ENCODE measurements at places on chromosomes 2 and 18.

DNA sequence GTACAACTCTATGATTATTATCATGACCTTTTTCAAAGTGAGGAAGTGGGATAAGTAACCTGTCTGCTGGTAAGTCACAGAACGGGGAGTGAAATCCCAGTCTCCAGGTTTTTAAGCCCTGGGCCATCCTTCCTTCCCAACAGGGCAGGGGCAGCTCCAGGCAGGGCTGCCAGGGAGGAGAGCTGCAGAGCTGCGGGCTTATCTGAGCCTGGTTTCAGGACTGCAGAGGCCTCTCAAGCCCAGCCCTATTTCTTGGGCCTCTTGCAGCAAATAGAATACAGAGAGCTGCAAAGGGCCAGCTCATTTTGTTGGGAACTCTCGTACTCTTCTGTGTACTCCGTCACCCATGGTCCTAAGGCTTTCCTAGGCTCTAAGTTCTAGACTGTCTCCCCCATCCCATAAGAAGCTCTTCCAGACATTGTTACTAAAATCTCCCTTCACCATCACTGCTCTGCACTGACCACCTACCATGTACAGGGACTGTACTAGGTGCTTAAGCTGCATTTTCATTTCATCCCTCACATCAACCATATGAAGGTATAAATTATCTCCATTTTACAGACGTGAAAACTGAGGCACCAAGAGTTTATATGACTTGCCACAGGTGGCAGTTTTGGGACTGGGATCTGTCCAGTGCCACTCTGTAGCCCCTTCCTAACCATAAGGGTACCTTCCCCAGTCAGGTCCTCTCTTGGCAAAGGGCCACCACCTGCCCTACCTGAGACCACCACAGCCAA lies 3.1 kb downstream of the RAB11FIP5 start:
- DNase-seq: no peak

- no peak for DNase-seq
Observed at GRCh38 chr18:36185157-36185556, 2.1 kb upstream of the MOCOS start.

- no peak for DNase-seq
Observed at GRCh38 chr2:38945911-38946310, 56.2 kb downstream of the ARHGEF33 start.

DNA sequence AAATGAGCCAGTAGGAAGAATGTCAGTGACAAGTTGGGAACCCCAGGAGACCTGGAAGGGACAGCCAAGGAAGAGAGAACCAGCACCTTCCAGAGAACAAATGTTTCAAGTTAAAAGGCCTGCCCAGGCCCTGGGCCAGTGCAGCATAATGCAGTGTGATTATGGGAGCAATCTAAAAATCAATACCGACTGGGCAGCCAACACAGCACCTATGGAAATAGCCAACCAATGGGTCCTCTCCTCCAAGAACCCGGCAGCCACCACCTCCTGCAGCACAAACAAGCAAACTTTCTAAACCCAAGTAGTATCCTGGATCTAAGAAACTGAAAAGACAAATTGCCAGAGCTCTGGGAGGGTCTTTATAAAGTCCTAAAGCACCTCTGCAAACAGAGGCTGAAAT lies 71.7 kb downstream of the CLHC1 start:
- no peak for DNase-seq

DNA sequence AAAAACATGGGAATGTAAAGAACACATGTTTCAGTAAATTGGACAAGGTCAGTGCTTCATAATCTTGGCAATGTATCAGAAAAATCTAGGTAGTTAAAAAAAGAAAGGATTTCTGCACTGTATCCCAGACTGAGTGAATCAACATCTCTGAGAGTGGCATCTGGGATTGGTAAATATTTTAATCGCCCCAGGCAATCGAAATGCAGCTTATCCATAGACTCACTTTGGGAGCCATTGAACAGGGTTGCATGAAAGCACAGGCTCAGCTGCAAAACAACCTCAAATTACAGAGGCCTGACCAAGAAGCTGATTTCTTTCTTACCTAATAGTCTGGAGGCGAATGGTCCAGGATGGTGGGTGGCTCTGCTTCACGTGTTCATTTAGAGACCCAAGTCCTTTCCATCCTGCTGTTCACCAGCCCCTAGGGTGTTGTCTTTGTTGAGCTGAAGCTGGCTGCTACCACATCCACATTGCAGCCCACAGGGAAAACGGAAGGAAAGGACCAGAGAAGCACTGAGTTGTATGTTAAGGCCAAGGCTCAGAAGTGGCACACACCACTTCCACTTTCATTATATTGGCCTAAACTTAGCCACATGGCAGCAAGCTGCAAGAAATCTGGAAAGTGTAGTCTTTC lies 59.0 kb downstream of the MOGAT1 start:
- DNase-seq: no peak

DNA sequence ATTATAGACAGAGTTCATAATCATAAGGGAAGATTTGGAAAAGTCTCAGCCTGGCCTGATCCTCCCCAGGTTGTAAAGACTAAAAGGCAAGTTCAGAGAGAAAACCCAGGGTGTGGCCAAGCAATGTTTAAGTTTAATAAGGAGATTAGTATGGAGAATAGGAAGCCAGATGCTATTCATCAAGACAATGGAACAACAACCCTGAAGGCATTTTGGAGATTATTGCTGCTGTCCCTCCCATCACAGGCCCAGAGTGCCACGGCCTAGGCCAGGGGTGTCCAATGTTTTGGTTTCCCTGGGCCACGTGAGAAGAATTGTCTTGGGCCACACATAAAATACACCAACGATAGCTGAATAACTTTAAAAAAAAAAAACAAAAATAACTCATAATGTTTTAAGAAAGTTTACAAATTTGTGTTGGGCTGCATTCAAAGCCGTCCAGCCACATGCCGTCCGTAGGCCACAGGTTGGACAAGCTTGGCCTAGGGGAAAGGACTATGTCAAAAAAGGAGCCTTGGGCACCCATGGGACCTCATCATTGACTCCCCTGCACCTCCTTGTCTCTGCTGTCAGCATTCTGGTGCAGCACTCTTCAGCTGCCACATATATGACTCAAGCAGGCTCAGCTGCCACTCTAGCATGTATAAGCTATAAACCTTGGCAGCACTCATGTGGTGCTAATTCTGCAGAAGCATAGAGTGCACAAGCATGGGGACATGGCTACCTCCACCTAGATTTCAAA lies 20.8 kb downstream of the DPP4 start:
- no peak for DNase-seq

DNA sequence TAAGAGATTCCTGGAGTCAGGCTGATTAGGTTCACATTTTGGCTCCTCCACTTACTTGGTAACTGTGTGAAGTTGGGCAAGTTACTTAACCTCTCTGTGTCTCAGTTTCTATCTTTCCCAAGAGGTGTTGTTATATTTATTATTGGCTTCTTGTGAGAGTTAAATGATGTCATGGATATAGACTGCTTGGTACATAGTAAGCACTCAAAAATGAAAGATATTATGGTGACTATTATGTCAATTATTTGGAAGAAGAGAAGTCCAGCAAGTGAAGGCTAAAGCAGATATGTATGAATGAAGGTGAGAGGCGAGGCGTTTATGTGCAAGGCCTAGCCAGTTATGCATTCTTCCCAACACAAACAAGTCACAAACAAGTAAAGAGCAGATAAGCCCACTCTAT lies 417.4 kb downstream of the TSN start:
- no peak for DNase-seq

Measured in stimulated activated CD4-positive, alpha-beta T cell treated with anti-CD3 and anti-CD28 coated beads, Interleukin-4, amount 100 ng/mL, for 1 hour (primary cell).